ENCODE measurements at places on chromosomes 5 and 9.

DNA sequence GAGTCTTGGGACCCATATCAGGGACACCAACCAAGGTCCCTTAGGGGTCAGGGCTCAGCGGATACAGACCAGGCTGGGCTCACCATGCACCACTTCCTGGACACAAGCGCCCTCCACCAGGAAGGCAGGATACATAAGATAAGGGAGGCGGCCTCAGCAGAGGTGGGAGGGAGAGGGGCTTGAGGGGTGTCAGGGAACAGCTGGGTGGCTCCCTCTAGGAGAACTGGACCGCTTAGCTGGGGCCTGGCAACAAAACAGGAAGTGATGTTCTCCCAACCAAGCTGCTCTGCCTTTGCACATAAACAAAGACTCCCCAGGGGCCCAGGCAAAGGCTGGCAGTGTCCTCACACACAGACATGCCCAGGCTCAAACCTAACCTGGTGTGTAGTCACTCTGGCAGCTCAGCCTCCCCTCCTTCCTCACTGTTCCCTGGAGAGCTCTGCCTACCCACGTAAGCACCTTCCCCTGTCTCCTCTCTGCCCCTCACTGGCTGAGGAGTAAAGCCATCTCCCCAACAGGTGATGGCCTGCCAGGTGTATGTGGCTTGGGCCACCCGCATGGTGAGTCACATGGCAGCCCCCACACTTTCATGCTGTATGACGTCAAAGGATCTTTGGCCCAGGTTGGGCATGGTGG lies 5.8 kb upstream of the BICD2 start:
- no peak for DNase-seq

DNA sequence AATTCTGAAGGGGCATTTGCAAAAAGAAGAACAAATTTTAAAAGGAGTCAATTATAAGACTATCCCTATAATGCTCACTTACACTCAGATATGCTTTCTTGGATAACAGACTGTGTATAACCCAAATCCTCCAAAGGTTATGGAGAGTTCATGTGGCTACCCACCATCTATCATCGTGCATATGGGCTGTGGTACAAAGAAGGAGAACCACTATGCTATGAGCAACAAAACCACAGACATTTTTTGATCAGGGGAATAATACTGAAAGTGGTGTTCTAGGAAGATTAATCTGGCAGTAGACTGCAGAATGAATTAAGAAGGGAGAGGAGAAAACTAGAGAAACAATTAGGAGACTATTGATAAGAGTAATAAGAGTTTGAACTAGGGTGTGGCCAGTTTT lies 16.8 kb downstream of the NR3C1 start:
- peak; percentile 89 for DNase-seq

DNA sequence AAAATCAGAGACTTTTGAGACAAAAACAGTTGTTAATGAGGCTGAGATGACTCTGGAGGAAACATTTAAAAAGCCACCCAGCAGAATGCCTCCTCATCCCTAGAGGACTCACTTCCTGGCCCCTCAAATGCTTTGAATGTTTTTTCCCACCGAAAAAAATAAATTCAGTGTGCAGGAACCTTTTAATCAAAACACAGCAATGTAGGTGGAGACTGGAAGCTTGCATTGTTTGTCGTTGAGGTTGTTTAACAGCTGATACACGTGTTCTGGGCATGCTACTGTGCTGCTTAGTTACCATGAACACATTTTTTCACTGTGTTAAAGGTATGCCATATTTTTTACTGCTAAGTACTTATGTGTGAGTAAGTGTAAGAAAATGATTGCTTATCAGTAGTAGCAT lies 65.7 kb upstream of the ADCY2 start:
- DNase-seq = peak; percentile 36

- DNase-seq = peak; percentile 78
These were observed 138.9 kb upstream of the RUSC2 start for GRCh38 chr9:35350827-35351549.

GRCh38 chr9:106403081-106403480 lies 459.9 kb upstream of the ZNF462 start:
- DNase-seq = peak; percentile 65

DNA sequence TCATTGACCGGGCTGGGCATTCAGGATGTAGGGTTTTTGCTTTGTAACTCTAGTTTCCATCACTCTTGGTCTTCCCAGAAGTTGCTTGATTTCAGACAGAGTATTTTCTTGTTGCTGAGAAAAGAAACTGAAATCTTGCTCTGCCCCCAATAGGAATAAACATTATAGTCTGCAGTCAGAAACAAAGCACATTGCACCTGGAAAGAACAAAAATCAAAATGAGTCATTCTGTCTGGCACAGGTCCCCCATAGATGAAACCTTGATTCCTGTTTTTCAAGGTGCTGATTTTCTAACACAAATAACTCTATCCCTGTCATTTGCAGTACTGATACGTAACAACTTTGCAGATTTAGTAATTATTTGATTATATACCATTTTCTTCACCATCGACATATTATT lies 232.1 kb downstream of the FBXO4 start:
- DNase-seq = no peak

DNA sequence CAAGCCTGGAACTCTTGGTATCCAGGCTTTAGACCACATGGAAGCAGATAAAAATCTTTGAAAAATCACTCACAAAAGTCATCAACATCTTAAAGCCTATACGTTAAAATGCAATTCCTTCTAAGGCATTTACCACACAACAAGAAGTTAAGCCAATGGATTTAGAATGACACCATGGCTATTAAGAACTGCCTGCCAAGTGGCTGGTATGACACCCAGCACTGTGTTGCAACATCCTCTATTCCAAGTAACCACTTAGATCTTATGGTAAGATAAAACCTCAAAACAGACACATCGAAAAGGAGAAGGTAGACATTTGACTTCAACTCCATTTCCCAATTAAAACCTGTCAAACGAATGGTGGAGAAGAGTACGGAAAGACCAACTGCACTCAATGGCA lies 344.2 kb upstream of the SLC30A5 start:
- no peak for DNase-seq

DNA sequence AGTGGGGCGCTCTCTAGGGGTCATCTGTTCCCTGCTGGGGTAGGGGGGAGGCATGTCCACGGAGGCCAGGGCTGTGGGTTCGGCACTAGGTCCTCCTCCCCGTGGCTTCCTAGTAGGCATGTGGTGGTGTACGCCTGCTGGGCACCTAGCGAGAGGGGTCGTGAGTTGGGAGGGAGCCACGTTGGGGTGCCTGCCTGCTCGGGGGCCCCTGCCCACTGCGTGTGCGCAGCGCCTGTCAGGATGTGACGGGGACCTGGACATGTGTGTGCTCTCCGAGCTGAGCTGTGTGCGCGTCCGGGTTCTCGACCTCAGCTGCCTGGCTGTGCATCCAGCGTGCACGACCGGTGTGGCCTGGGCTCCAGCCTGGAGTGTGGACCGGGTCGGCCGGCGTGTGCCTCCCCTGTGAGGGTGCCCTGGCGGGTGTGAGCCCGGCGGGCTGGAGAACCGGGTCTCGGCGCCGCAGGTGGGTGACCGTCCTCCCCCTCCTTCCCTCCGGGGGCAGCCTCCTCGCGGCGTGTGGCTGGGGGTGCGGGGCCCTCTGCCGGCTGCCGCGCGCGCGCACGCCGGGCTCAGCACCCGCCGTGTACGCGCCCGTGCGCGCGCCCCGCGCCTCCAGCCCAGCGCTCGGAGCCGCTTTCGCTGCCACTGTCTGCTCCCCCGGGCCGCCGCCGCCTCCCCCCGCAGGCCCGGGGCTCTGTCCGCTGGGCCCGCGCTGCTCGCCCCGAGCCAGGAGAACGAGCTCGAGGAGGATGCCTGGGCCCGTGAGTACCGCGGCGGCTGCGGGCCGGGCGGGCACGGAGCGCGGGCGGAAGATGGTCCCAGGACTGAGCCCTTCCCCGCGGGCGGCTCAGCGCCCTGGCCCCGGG lies at the start of gene PRR7:
TSS of gene PRR7 (plus strand) at position 615 of the 866 bp plus-strand sequence. CDS start 8,254 bp downstream, outside the sequence.
- DNase-seq = peak; percentile 93

Data from astrocyte of the hippocampus (primary cell).